Umbilical cord (tissue), 2 donors: ENCODE measurements at places on chromosomes 12 and 14. TPM values are rescaled to one million over a fixed set of nuclear protein-coding genes. Genes with fewer than 3 reads are reported as not detected.
A peak's percentile ranks its signal among the peaks of the same experiment; 100 is the strongest.

DNA sequence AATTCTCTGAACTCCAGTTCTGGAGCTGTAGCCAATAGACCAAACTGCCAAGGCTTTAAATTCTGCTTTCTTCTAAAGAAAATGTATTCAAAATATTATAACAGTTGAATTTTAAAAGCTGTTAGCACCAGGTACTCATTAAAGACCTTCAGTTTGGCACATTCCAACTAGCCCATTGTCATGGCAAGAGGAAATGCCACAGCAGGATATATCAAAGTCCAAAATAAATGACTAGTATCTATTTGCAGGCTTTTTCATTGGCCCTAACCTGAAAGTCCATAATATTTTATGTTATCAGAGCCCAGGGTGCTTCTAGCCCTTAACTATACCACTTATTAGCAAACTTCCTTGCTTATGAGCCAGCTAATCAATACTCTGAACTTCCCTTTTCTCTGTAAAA is 3.1 kb upstream of the RIC8B start:
- no peak for DNase-seq

The LRIG3 gene
- total RNA-seq, result 150 TPM

The P2RX2 gene
- not detected for total RNA-seq

- peak; percentile 91 for DNase-seq
Measured at GRCh38 chr14:57812741-57813140, 53.2 kb downstream of the SLC35F4 start.

- DNase-seq, result peak; percentile 39
Measured at GRCh38 chr14:92600318-92601053, 86.9 kb downstream of the RIN3 start.

DNA sequence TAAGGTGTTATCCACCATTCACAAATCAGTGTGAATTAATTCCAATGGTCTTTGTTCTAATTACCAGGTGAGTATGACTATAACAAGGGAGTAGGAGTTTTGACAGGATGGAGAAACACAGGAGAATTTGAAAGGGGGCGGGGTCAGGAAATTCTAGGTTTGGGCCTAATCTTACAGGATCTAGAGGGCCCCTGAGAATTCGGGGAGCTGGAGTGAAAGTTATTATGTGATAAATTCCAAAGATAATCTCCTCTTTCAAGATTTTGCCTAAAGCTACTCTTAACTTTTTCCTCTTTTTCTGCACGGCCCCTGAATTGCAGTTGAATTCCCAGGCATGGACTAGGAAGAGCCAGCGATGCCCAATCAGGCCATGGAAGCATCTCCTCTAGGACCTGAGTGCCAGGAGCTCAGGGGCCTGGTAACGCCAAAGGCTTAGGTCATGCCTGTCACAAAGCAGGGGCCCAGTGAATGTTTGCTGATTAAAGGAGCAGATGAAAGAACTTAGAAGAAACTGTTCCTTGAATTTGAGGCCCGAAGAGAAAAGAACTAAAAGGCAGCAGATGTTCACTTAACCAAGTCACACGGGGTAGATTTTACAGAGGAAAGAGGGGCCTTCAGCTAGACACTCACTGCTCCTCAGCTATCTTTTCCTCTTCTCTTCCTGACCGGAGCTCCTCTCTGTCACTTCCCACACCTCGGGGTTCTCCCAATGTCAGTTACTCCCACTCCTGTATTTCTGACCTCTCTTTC is 195.5 kb downstream of the PPM1H start:
- peak; percentile 62 for DNase-seq

DNA sequence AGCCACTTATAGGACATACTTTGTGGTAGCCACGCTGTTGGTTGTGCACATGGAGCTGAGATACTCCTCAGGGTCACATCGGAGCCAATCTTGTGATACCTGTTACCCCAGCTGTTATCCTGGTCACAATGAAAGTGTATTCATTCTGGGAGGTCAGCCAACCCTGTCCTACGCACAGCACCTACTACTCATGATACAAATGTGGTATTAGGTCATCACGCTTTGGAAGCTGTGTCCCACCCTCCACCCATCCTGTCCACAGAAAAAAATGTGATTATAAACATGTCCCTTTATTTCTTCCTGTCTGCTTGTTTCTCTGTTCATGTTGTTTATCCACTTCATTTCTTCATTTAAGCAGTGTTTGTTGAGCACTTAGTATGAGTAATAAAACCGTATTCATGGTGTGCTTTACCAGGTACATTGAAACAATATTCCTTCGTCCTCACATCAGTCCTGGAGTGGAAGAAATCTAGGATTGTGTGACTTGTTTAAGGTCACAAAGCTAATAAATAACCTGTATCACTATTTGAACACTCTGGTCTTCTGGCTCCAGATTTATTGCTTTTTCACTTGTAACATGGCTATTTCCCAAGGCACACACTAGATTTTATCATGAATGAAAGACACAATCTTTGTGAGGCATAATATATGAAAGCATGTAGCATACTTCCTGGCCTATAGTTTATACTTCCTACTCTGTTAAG is 73.1 kb downstream of the DERA start:
- DNase-seq, result no peak

- peak; percentile 64 for DNase-seq
Measured at GRCh38 chr12:132622437-132623071, 4.0 kb downstream of the P2RX2 start.

GRCh38 chr14:42884100-42884499 is 1277.4 kb downstream of the LRFN5 start:
- DNase-seq, result peak; percentile 19

DNA sequence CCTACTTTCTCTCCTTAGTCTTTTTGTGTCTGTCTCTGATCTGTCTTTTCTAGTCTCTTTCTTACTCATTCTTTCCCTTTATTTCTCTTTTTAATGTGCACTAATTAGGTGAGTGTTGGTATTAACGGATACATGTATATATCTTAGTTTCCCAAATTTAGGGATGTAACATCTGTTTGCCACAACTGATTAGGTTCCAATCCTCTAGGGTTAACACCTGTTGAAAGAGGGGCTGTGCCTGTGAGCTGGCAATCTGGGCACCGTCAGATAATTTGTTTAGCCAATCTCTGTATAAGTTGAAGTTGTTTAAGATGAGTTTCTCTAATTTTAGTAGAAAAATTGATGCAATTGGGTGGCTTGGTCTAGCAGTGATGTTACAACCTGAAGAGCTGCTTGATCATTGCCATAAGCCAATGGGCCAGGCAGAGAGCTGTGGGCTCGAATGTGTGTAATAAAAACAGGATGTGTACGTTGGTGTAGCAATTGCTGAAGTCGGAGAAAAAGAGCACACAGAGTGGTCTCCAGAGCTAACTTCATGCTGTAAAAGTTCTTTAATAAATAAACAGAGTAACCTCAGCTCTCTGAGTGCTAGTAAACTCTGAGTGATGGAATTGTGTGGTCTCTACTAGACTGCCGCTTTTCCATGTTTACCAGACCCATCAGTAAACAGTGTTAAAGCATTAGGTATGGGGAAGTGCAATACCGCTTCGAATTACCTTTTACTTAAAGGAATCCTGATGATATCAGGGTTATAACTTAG is 18.3 kb upstream of the LYZ start:
- no peak for DNase-seq

DNA sequence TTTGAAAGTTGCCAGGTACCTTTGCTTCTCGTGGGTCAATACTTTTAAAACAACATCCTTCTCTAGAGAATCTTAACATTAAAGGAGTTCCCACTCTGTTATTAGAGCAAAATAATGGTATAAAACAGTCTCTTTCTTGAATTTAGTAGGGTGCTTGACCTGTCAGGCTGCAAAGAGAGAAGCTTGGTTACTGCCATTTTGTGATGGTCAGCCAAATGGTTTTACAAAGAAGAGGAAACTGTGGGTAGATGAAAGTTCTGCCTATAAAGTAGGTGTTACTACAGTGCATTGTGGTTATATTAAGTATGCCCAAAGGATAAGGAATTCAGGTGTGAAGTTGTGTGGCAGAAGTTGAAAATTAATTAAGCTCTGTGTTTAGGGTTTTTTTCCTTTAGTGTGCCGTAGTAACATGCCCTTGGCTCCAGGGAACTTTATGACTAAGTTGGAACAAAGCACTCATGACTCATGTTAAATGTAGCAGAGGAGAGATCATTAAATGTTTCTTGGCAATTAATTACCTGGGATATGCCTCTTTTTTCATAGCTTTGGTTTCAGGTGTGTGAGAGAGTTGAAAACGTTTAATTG is 354.0 kb upstream of the KITLG start:
- DNase-seq, result peak; percentile 10

DNA sequence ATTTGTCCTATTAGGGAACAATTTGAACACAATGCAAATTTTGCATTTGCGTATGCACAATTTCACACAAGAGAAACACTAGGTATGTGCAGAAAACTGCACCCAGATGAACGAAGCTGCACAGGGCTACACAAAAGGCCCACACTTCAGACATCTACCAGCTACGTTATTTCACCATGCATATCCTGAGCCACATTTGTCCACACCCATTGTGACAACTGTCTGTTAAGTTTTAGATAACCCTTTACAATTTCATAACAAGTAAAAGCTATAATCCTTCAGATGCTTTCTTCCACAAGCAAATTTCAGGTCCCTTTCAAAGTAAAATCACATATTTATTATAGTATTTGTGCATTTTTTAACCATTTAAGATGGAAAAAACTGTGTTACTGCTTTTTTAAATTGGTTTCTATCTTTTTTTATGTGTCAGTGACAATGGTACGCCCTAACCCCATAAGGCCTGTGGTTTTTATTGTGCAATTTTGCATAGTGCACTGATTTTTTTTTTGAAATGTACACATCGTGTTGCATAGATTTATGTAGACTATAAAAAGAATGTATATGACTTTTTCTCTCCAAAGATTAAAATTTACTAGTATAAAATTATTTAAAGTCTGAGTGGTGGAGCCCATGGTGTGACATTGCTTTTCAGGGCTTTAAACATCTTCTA is 87.8 kb upstream of the BTG1 start:
- DNase-seq, result no peak

DNA sequence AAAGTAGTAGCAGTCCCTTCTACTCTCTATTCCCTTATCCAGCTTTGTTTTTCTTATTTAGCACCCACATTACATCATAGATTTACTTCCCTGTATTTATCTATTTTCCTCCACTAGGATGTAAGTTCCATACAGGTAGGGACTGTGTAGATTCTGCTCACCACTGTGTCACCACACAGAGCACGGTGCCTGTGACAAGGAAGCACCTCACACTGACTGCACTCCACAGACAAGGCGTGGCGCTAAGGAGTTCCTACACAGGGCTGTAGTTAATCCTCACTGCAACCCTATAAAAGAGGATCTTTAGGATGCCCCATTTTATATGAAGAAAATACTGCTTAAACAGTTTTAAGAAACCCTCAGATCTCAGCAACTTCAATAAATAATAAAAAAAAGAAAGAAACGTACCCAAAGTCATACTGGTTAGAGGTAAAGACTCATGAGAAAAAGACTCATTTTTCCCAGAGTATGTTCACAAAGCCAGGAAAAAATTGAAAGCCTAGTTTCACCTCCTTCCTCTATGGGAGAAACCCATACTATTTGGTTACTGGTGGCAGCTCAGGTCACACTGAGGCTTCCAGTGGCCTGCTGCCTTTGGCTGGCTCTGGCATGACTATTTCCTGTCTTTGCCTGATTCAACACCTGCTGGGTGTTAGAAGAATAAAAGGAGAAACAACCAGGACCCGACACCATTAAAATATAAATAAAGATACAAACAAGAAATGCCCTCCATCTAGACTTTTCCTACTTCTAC is 36.9 kb downstream of the RAD9B start:
- no peak for DNase-seq

The ARHGAP9 gene
- 6.7 TPM for total RNA-seq

GRCh38 chr14:42241101-42241500 is 634.4 kb downstream of the LRFN5 start:
- no peak for DNase-seq

- no peak for DNase-seq
Measured at GRCh38 chr12:115574826-115575225, 702.7 kb downstream of the MED13L start.

- DNase-seq, result no peak
Measured at GRCh38 chr12:89411234-89411633, 58.9 kb upstream of the DUSP6 start.

The SLC25A21 gene
- total RNA-seq, result 1.7 TPM

- DNase-seq, result no peak
Measured at GRCh38 chr12:93918900-93919299, 229.5 kb upstream of the PLXNC1 start.

The SERPINA9 gene
- total RNA-seq, result 1.4 TPM

The BDKRB2 gene
- total RNA-seq, result 7.0 TPM

- peak; percentile 76 for DNase-seq
Measured at GRCh38 chr12:69904777-69905176, 79.8 kb downstream of the MYRFL start.

DNA sequence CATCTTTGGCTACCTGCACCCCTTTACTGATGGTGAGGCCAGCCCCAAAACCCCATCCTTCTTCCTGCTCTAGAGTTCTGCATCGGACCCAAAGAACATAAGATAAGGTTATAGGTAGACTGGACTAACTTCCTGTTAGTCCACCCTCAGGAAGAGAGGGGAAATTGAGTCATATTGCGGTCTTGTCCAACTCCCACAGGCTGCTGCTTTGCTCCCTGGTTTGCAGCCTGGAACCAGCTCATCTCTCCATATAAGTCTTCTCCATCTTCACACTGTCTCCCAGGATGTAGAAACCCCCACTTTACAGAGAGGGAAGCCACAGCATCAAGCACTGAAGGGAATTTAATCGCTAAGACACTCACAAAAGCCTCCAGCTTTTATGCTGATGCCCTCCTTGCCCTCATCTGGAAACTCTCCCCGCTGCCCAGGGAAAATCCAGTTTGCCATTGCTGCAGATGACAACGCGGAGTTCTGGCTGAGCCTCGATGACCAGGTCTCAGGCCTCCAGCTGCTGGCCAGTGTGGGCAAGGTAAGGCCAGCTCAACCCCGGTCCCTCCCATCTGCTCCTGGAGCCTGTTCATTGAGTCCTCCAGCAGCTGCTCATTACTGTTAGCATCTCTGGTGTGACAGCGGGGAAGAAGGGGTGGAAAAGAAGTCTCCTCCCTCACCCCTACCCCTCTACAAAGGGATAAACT is 85.3 kb downstream of the B4GALNT3 start:
- no peak for DNase-seq

- peak; percentile 89 for DNase-seq
Measured at GRCh38 chr12:12899530-12900380, 8.4 kb downstream of the GPRC5A start.

- DNase-seq, result peak; percentile 59
Measured at GRCh38 chr14:94769391-94770250, at the start of gene GSC. Gene GSC, minus strand, starts transcription at chr14:94770113. Its CDS starts 98 bp downstream, at chr14:94770015.

GRCh38 chr12:116843085-116843484 is 38.2 kb downstream of the HRK start:
- no peak for DNase-seq

- DNase-seq, result no peak
Measured at GRCh38 chr14:24688030-24688658, 54.2 kb upstream of the GZMB start.

DNA sequence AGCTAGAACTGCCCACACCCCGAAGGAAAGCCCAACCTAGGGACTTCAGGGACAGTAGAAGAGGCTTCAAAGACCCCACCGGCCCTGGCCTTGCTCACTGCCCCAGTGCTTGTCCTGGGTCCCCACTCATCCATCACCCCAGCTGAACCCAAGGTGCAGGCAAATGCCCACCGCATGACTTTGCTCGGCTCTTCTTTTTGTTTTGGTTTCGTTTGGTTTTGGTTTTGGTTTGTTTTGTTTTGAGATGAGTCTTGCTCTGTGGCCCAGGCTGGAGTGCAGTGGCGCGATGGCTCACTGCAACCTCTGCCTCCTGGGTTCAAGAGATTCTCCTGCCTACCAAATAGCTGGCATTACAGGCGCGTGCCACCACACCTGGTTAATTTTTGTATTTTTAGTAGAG is 9.0 kb downstream of the CCDC85C start:
- DNase-seq, result no peak

The ST8SIA1 gene
- total RNA-seq, result 17.1 TPM

- peak; percentile 29 for DNase-seq
Measured at GRCh38 chr12:65765436-65765813, 58.9 kb upstream of the HMGA2 start.
